GF-D8 (cell line): ENCODE measurements at places on chromosomes 3 and 15.

GRCh38 chr3:37190667-37191066, 16.3 kb upstream of the LRRFIP2 start:
- no peak for DNase-seq

DNA sequence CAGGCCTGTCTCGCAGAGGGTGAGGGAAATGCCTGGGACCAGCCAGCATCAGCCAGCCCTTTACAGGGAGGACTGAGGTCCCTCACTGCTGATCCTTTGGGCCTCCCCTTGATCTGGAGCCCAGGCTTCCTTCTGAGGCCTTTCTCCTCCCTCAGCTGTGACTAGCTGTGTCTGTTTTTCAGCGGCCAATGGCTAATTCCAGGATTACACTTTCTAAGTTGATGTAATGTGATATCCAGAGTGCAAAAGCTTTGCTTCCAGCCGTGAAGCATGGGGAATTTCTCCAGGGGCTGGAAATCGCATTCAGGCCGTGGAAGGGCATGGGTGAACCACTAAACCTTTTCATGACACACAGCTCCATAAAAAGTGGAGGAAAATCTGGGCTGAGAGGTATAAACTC, 157.6 kb downstream of the SHQ1 start:
- no peak for DNase-seq

GRCh38 chr15:48630245-48630644, 15.3 kb downstream of the FBN1 start:
- DNase-seq, result no peak

- no peak for DNase-seq
Measured at GRCh38 chr3:125236331-125236903, 23.9 kb upstream of the SLC12A8 start.

DNA sequence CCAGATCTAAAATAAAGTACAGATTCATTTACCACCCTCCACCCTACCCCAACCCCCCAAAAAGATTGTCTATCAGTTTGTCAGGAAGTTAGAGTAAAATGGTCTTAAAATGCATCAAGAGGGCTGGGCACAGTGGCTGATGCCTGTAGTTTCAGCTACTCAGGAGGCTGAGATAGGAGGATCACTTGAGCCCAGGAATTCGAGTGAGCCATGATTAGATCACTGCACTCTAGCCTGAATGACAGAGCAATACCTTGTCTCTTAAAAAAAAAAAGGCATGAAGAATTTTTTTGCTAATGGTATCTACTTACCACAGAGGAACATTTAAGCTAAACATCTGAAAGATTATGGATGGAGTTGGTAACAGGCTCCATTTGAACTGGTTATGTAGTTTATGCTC, 71.0 kb downstream of the RBM6 start:
- no peak for DNase-seq

- no peak for DNase-seq
Measured at GRCh38 chr3:182450942-182451787, 342.1 kb upstream of the ATP11B start.
